ENCODE measurements at places on chromosomes 4 and X.

- no peak for DNase-seq
These were observed 1166.3 kb upstream of the PCDH7 start for GRCh38 chr4:29553846-29554245.

DNA sequence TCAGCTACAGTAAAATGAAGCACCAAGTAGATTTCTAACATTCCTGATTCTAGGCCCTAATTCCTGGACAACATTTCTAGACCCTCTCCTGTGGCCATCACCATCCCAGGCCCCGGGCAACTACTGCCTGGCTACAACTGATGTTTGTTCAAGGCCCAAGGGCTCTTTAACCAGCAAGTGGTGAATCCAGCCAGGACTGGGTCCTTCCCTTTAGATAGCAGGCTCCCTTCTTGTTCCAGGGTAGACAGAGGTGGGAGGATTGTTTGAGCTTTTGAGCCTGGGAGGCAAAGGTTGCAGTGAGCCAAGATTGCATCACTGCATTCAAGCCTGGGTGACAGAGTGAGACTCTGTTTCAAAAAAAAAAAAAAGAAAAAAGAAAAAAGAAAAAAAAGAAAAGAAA lies 12.7 kb upstream of the AADAT start:
- no peak for DNase-seq

- no peak for DNase-seq
These were observed 43.1 kb downstream of the ZGRF1 start for GRCh38 chr4:112593438-112594133.

DNA sequence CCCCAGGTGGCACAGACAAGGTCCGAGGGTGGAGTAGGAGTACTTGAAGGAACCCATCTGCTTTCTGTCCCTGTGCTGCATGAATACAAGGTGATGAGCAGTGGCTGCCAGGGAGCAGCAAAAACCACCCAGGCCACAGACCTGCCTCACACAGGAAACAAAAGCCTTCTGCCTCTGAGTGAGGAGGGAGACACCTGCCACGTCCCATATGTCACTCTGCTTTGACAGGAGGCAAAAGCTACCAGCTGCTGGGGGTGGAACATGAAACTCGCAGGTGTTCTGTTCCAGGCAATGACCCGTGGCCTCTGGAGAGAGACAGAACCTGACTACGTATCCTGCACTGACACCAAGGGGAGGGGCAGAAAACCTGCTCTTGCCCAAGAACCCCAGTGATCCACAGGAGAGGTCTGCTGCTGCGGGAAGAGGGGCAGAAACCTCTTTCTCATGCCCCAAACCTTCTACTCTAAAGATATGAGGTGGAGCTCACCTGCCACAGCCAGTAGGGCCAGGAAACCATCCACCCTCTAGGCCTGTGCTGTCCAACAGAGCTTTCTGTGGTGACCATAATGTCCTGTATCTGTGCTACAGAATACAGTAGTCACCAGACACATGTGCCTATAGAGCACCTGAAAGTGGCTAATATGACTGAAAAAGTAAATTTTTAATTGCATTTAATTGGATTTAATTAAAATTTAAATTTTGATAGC lies 172.9 kb downstream of the PRDM5 start:
- DNase-seq: peak; percentile 82

GRCh38 chr4:128241425-128241913 lies 46.1 kb downstream of the PGRMC2 start:
- DNase-seq: no peak

DNA sequence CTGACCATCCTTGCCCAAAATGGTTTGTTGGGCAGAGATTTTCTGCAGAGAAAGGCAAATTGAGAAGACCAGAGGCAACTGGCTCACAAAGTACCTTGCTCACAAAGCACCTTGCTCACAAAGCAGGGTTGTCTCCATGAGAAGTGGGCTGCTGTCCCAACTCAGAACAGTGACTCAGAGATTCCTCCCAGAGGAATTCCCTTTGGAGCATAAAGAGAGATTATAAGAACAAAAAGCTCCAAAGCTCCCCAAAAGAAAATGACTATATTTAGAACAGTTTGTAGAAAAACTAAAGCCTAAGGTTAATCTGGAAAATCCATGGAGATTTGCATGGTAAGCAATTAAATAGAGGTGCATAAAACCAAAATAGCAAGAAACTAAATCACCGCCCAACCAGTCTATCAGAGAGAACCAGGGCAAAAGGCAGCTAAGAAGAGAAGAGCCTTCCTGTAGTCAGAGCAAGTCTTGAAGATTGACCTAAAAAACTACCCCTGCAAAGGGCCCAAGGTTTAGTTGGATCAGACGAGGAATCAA lies 731.4 kb downstream of the FAT4 start:
- DNase-seq: no peak

DNA sequence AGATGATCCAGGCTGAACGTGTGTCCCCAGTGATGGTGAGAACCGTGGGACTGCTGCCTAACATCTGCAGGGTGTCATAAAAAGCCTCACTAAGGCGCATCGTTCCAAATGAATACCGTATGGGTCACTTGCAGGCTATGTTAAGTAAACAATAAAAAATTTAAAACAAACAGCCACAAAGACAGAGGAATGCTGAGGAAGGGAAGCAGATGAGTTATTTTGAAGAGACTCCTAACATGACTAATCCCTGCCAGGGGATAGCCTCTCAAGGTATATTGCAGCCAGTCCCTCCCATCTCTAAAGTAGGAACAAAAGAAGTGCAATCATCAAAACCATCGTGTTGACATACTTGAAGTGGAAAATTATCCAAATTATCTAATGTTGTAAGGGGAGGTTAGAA lies 83.8 kb downstream of the UNC5C start:
- no peak for DNase-seq

GRCh38 chr4:3704669-3705068 lies 61.5 kb upstream of the ADRA2C start:
- DNase-seq: no peak

- no peak for DNase-seq
These were observed 72.0 kb downstream of the NEXMIF start for GRCh38 chrX:74853255-74853654.

- no peak for DNase-seq
These were observed 43.9 kb upstream of the MTMR1 start for GRCh38 chrX:150649096-150649870.

DNA sequence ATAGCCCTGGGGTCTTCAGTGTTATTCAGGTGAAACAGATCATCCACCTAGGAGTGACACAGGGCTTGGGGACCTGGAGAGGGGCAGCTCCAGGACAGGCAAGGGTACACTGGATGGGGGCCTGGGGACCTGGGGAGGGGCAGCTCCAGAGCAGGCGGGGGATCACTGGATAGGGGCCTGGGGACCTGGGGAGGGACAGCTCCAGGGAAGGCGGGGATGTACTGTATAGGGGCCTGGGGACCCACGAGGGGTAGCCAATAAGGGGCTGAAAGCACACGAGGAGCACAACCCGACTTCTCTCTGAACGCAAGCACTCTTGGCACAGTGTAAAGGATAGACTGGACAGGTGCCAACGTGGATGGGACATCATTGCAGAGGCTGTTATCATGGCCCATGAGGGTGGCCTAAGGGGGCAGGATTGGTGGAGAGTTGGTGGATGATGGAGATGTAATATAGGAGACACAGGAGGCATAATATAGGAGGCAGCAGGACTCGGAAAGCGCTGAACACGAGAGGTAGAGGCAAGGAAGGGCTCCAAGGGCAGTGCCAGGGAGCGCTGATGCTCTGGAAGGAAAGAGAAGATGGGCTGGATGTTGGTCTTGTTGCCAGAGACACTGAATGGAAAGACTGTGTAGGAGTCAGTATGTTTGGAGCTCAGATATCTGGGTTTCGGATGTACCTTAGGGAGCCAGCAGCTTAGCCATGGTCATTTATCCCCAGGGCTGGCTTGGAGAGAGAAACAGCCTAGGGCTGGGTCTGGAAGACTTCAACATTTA lies 37.9 kb upstream of the FGFBP2 start:
- DNase-seq: no peak

DNA sequence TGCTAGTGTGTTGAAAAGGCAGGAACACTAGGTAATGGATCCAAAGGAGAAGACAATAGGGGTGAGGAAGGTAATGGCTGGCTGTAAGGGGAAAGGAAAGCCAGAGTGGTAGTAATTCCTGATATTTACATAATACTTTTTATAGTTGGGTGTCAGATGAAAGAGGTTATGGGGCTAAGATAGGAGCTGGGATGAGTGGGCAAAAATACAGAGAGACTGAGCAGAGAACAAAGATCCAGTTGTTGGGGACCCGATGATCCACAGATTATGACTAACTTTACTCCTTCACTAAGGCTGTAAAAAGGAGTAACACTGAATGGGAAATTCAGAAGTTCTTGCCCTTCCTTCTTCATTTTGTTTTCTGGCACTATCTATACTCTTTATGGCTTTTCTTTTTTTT lies 138.2 kb downstream of the KLHL13 start:
- DNase-seq: no peak

- peak; percentile 43 for DNase-seq
These were observed 79.6 kb downstream of the COMMD8 start for GRCh38 chr4:47383829-47384427.

GRCh38 chr4:57131849-57132742 lies 21.9 kb upstream of the IGFBP7 start:
- DNase-seq: peak; percentile 12

GRCh38 chrX:104565791-104566680 lies at the start of gene IL1RAPL2:
TSS of gene IL1RAPL2 (plus strand) at chrX:104566199.
- peak; percentile 1 for DNase-seq

GRCh38 chrX:35150052-35150451 lies 207.5 kb downstream of the FAM47B start:
- no peak for DNase-seq

DNA sequence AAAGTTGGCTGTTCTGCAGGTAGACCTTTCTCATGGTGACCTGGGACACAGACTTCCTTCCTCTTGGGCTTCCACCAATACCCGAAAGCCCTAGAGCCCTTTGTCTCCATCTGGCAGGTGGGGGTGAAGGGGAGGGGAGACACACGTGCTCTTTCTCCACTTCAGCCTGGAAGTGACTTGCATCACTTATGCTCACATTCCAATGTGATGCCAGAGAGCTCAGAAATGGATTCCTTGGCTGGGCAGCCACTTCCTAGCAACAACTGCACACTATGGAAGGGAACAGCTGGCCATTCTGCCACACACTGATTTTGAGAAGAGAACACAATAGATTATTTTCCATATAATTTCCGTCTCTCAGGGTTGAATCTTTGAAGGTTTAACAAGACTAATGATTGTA lies 36.3 kb downstream of the C4orf51 start:
- DNase-seq: no peak

- no peak for DNase-seq
These were observed at the start of gene ZFYVE28 for GRCh38 chr4:2417765-2418649. TSS of gene ZFYVE28 (minus strand) at chr4:2418645. CDS start at chr4:2418323, 322 bp downstream.

DNA sequence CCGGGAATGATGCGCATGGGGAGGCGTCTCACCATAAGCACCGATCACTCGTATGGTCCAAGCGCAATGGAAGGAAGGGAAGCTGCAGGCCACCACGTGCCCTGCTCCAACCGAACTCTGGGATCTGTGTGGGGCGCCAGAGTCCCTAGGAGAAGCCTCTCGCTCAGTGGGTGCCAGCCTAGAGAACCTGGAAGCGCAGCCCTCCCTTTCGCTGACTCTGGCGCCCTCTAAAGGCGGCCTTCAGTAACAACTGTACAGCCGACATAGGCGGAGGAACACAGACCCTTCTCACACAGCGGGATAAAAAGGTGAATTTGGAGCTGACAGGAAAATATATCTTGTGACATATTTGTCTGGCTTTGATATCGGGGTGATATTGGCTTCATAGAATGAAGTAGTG lies 76.0 kb downstream of the INTS6L start:
- DNase-seq: no peak

DNA sequence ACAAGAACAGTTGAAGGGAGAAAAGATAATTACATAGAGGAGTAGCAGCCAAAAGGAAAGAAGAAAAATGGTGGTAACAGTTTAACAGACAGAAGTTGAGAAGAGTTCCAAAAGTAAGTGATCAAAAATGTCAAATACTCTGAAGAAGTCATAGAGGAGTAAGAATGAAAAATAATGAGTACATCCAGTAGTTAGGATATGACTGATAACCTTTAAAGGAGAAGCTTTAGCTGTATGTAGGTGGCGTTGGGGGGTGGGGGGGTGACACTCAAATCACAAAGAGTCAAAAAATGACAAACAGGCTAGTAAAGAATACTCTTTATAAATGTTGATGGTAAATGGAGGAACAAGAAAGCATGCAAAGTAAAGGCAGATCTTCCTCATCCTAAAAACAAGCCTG lies 40.6 kb downstream of the RAB33A start:
- no peak for DNase-seq

DNA sequence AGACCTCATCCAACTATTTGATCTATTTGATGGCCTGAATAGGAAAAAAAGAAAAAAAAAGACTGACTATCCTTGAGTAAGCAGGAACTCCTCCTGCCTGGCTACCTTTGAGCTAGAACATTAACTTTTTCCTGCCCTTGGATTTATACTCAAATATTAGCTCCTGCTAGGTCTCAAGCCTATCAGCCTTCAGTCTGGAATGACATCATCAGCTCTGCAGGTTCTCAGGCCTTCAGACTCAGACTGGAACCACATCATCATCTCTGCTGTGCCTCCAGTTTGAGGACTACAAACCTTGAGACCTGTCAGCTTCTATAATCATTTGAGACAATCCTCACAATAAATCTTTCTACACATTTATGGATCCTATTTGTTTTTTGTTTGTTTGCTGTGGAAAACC lies 754.0 kb upstream of the SLIT2 start:
- no peak for DNase-seq

- no peak for DNase-seq
These were observed 45.9 kb upstream of the SPRY1 start for GRCh38 chr4:123350726-123351125.

GRCh38 chr4:173577963-173578362 lies 47.9 kb upstream of the HAND2 start:
- no peak for DNase-seq

GRCh38 chr4:96035727-96036126 lies 195.8 kb downstream of the PDHA2 start:
- DNase-seq: no peak

- no peak for DNase-seq
These were observed 35.3 kb downstream of the ERVMER34-1 start for GRCh38 chr4:52715914-52716313.

GRCh38 chrX:133924548-133924947 lies 60.8 kb downstream of the GPC3 start:
- DNase-seq: no peak

DNA sequence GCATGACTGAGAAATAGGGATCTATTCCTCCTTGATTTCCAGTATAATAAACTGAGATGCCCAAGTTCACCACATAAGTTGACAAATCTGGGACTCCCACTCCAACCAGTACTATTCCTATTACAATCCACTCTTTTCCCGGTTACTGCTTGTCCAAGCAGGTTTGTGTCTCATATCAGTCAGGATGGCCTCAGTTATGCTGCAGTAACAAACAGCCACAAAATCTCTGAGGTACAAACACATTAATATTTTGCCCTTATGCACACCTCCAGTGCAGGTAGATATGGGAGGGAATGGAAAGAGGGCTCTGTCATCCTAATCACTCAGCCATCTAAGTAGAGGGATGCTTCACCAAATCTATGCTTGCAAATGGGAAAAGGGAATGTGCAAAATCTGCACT lies 207.8 kb downstream of the RAB28 start:
- no peak for DNase-seq

Data from NCI-H774 (cell line).